ENCODE measurements at places on chromosomes 1 and 21.

- DNase-seq: no peak
These were observed 154.3 kb upstream of the COL6A1 start for GRCh38 chr21:45827302-45827692.

DNA sequence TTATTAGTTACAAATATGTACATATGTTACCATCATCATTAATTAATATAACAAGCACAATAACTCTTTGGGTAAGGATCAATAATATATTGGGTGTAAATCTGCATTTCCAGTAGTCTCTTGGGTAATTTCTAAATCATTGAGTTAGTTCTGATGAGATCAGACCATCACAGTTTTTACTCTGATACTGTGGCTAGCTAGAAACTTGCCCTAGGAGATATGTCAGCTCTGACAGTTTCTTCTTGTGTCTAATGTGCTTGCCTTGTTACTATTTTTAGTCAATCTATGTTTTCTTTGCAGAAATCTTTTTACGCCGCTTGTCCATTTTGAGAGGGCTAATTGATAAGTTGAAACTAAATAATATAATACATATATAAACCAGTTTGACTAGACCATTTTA, 285.6 kb upstream of the ST6GALNAC5 start:
- DNase-seq: no peak

GRCh38 chr21:36456729-36457414, 23.1 kb downstream of the CLDN14 start:
- no peak for DNase-seq

DNA sequence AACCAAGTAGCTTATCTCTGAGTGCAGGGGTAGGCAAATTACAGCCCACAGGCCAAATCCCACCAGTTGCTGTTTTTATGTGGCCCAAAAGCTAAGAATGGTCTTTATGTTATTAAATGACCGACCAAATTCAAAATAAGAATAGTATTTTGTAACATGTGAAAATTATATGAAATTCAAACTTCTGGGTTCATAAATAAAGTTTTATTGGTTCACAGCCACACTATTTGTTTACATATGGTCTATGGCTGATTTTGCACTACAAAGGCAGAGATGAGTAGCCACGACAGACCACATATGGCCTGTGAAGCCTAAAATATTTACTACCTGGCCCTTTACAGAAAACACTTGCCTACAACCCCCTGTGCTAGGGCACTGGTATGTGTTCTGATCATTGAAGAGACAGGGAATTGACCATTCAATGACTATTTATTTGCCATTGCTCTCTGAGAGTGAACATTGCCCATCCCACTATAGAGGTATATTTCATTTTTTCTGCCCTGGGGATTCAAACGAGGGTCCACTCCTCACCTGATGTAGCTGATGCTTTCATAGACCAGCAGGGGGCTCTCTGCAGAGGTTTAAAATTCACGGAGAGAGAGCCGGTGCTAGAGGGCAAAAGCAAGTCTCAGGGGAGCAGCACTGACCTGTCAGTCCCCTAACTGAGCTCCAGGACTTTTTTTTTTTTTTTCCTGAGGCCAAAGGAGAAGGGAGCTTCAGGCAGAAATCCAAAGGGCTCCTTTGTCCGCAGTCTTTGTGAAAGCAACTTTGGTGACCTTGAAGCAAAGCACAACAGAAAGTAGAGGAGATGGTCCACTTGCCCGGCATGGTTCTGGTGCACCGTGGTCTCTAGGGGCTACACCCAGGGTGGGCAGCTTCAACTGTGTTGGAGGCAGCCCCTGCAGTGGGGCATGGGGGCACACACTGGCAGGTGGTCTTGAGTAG, 7.3 kb upstream of the GNL2 start:
- peak; percentile 17 for DNase-seq

- DNase-seq: no peak
These were observed 3.3 kb upstream of the C2CD2 start for GRCh38 chr21:41956926-41957729.

DNA sequence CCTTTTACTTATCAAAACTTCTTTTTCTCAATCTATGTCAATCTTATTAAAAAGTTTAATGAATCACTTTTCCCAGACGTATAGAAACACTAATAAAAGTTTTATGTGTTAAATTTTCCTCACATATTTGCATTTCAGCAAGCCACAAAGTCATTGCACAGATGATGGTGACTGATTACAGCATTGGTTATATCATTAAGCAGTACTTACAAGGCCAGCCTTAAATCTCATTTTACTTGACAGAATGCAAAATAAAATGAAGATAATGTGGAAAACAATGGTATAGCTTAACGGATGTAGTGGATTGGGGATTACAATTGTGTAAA, 39.5 kb downstream of the TMEM200B start:
- no peak for DNase-seq

- DNase-seq: no peak
These were observed 34.6 kb upstream of the HIVEP3 start for GRCh38 chr1:41953291-41953690.

GRCh38 chr1:155001425-155001674, 1.3 kb upstream of the ZBTB7B start:
- no peak for DNase-seq

DNA sequence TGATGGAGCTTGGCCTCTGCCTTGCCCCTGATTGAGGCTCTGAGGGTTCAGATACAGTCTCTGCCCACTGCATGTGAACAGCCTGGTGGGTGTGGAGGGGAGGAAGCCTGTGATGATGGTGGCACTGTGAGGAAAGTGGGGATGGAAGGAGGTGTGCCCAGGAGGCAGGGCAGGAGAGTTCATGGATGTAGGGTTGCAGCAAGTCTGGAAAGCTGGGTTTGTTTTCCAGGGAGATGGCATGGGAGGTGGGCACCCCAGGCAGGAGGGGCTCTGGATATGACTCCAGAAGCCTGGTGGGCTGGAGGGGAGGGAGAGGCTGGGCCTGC, 63.2 kb downstream of the ADARB1 start:
- no peak for DNase-seq

DNA sequence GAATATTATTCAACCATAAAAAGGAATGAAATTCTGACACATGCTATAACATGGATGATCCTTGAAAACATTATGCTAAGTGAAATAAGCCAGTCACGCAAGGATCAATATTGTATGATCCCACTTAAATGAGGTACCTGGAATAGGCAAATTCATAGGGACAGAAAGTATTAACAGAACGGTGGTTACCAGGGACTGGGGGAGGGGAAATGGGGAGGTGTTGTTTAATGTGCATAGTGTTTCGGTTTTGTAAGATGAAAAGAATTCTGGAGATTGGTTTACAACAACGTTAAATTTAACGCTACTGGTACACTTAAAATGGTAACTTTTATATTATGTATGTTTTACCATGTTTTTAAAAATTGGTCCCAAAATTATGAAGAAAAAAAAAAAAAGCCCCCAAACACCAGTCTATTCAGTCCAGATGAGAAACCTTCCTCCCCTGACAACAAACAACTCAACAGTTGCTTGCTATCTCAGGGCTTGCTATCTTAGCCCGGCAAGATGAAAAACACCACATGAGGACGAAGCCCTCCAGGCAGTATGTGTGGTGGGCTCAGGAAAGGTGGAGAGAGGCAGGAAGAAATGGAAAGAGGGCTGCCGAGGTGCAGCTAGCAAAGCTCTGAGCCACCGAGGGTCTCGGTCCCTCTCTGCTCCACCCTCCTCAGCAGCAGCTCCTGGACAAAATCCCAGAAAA, 8.5 kb downstream of the NUAK2 start:
- DNase-seq: no peak

- no peak for DNase-seq
These were observed 35.3 kb downstream of the HLX start for GRCh38 chr1:220914283-220915116.

DNA sequence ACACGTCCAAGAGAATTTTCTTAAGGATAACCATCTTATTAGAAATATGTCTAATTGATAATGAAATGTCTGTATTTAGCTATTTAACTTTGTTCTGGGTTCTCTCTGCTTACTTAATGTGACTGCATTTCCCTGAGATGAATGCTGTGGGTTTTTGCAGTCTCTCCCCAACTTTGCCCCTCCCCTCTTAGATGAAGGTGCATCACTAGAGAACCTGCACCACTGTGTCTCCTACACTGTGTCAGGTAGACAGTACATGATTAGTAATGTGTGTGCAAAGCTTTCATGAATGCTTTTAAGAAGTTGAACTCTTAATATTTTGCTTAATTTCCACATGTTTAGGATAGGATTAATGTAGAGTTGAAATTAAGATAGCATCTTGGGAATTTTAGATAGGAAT, 51.7 kb downstream of the LRRC8D start:
- no peak for DNase-seq

- no peak for DNase-seq
These were observed 43.9 kb downstream of the SUSD4 start for GRCh38 chr1:223319905-223320580.

DNA sequence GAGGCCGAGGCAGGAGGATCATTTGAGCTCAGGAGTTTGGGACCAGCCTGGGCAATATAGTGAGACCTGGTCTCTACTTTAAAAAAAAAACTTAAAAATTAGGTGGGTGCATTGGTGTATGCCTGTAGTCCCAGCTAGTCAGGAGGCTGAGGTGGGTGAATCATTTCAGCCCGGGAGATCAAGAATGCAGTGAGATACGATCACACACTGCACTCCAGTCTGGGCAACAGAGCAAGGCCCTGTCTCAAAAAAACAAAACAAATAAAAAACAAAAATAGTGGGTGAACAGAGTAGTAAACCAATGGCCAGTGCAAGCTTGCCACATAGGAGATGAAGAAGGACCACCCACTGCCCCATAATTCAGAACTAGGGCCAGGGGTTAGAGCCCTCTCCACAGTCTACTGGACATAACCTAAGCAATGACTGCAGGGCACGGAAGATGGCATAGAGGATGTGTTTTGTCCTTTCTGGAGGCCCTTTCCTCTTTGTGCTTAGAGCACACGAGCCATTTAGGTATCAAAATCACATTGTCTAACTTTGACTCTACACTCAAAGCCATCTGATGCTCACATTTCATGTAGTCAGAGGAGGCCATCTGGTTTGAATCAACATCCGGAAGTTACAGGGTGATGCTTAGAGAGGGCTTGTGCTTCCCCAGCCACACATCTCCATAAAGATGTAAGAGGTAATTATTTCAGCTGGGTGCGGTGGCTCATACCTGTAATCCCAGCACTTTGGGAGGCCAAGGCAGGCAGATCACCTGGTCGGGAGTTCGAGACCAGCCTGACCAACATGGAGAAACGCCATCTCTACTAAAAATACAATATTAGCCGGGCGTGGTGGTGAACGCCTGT, 12.6 kb downstream of the CD2 start:
- no peak for DNase-seq

DNA sequence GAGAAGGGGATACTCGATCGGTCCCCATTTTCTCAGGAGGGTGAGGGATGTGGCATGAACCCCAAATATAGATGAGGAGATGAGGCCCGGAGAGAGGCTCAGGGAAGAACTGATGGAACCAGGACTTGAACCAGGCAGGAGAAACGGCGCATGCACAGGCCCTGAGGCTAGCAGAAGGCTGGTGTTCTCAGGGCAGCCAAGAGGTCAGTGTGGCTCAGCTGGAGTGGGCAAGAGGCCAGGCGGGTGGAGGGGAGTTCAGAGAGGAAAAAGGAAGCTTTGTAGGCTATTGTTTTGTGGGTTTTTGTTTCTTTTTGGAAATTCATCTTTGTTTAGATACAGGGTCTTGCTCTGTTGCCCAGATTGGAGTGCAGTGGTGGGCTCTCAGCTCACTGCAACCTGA, 122.0 kb downstream of the LACTBL1 start:
- DNase-seq: no peak

GRCh38 chr1:7458946-7459345, 312.1 kb upstream of the VAMP3 start:
- DNase-seq: no peak

- DNase-seq: no peak
These were observed 30.3 kb downstream of the USP24 start for GRCh38 chr1:55184859-55185258.

DNA sequence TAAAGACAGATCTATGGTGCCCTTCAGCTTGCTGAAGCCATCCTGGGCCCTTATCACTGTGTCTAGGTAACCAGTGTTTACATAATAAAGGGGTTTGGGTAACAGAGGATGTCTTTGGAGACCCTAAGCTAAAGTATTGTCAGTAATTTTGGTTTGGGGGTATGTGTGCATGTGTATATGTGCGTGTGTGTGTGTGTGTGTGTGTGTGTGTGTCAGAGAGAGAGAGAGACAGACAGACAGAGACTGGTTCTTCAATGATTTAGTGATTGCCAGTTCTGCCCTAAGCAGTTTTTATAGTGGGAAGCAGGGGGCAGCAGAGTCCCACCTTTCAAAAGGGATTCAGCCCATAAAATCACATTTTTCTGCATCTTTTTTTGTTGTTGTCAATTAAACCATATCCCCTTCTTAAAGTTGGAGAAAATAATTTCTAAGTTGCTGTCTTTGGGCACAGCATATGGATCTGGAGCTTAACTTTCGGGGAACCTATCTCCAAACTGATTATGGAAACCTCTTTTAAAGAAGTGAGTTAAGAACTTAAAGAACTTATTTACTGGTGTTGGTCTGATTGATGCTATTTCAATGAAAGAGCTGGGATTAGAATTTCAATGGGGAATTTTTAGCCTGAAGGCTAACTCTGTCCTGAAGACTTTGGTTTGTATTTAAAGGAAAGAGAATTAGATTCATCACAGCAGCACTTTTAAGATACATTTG, 51.1 kb downstream of the ZNF326 start:
- no peak for DNase-seq

DNA sequence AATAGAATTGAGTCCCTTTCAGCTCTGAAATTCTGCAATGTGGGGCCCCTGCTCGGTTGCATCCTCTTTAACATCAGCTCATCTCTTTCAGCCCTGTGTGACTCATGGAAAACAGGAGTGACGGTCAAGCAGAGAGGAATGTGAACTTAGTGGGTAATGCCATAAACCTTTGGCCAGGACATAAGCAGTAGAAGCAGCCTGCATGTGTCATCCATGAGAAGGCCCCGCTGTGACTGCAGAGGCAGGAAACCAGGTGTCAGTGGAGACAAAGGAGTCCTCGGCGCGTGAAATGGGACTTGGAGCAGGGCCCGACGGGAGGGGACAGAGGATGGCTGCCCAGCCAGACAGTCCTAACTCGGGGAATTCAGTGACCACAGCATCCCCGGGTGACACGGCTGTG, 21.1 kb upstream of the EPHB2 start:
- DNase-seq: no peak

DNA sequence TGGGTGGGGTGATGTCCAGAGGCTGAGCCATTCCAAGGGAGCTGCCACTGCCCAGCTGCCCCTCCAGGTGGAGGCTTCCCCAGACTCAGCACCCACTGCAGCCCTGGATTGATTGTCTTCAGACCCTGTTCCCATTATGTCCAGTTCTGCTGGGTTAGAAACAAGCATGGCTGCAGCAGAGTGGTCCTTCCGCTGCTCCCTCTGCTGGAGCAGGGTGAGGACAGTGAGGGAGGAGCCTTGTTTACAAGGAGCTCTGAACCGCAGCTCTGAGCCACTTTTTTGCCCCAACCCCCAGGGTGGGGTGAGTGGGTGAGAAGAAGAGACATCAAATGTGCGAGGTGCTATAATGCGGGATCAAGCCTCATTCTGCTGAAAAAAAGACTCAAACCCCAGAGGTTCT, 2.3 kb downstream of the TNNT2 start:
- DNase-seq: no peak

Data from stimulated activated CD4-positive, alpha-beta T cell treated with anti-CD3 and anti-CD28 coated beads, TNF-alpha, amount 100 ng/mL, for 24 hours (primary cell).